ENCODE measurements at places on chromosomes 5 and 9.

DNA sequence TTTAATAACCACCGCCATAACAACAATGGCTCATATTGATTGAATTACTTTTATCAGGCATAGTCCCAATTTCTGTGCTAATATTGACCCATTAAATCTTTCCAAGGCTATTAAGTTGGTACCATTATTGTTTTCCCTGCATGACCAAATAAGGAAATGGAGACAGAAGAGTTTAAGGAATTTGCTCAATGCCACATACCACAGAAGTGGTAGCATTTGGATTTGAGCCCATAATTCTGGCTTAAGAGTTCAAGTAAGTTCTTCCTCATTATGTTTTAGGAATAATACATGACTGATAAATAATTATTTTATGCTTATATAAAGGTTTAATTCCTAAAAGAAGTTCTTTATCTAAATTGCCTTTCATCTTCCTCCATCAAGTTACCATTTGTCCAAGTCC lies 43.4 kb upstream of the HAPLN1 start:
- no peak for DNase-seq

GRCh38 chr5:41250351-41250987 lies 37.1 kb upstream of the C6 start:
- DNase-seq, result no peak

GRCh38 chr5:137114529-137114928 lies 384.6 kb downstream of the SPOCK1 start:
- no peak for DNase-seq

DNA sequence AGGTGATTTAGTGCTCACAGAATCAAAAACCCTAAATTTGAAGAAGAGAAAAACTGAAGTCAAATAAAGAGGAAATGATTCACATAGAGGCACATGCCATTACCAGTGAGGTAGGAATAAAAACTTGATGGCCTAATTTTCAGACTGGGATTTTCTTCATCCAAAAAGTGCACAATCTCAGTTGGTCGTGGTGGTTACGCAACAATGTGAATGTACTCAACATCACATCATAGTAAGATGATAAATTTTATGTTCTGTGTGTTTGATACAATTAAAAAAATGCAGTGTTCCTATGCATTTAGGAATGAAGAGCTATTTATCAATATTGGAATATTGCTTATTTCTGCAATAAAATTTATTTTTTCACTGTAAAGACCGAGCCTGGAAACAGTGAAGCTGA lies 60.7 kb downstream of the SV2C start:
- no peak for DNase-seq

DNA sequence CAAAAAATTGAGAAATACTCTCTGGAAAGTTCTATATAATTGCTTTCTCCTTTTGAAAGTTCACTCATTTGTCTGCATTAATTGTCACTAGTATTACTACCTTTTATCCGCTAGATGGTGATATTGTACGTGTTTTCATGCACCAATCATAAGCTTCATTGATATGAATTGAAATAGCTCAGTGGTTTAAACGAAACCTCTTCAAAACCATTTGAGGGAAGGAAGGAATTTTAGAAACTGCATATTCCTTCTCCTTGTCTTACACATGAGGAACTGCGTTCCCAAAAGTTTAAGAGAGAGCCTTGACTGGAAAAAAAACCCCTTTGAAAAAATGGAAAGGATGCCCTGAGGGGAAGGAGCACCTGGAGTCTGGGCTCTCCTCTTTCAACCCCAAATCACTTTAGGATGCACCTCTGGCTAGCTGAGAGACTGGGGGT lies 98.6 kb downstream of the YTHDC2 start:
- no peak for DNase-seq

GRCh38 chr5:31172881-31173280 lies 20.6 kb upstream of the CDH6 start:
- no peak for DNase-seq

DNA sequence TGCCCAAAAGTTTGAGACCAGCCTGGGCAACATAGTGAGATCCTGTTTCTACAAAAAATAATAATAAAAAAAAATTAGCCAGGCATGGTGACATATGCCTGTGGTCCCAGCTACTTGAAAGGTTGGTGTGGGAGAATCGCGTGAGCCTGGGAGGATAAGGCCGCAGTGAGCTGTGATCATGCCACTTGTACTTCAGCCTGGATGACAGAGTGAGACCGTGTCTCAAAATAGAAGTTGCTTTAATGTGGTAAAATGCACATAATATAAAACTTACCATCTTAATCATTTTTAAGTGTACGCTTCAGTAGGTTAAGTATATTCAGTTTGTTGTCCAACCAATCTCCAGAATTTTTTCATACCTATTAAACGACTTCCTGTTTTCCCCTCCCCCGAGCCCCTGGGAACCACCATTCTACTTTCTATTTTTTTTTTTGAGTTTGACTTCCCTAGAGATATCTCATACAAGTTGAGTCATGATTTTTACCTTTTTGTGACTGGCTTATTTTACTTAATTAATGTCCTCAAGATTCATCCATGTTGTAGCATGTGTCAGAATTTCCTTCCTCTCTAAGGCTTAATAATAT lies 120.1 kb upstream of the POC5 start:
- no peak for DNase-seq

- DNase-seq, result no peak
Measured at GRCh38 chr5:68548959-68549676, 333.6 kb downstream of the PIK3R1 start.

DNA sequence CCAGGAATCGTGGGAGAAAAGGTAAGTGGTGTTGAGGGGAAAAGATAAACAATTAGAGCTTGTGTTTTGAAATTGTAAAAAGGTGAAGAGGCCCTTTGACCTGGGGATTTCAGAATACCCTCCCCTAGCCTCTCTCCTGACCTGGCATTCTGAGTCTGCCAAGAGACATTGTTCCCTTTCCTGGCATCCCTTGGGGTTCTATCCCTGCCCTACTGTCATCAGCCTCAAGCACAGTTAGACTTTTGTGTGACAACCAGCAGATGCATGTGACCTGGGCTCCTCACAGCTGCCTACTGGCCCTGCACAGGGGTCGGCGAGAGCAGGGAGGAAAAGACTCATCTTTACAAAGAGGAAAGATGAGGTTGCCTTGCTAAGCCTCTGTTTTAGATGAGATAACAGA lies 72.2 kb upstream of the ORM1 start:
- DNase-seq, result no peak

DNA sequence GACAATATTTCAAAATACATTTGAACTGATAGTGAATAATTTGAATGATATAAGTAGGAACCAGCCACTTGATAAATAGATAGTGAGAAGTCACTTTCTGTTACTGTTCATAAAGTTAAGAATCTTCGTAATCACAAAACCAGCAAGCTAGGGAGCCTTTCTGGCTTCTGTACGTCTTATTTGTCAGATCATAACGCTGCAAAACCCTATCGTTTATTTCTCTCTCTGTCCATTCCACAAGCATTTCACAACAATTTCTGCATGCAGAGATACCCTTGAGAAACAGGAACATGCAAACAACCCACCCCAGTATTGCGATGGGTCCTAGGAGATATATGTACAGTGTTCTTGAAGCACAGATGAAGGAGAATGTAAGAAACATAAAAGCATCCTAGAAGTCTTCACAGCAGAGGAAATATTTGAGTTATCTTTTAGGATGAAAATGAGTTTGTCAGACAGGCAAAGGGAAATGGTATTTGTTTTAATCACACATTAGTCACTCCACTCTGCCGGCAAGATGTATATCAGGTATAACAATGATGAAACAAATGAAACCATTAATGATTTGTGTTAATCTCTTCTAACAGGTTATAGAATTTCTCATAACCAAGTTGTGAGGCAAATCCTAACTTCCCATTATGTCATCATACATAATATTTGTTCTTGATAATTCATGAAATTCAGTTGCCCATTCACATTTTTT lies 668.7 kb upstream of the FTMT start:
- no peak for DNase-seq

GRCh38 chr5:133287500-133287899 lies 235.7 kb downstream of the HSPA4 start:
- DNase-seq, result no peak

- peak; percentile 16 for DNase-seq
Measured at GRCh38 chr5:131265311-131265803, 1.5 kb downstream of the CDC42SE2 start.

All from GDM1 (cell line).